ENCODE measurements at places on chromosomes 7 and 10. TPM values are rescaled to one million over a fixed set of nuclear protein-coding genes. Genes with fewer than 3 reads are reported as not detected.

OPALIN gene
- not detected for total RNA-seq

DNA sequence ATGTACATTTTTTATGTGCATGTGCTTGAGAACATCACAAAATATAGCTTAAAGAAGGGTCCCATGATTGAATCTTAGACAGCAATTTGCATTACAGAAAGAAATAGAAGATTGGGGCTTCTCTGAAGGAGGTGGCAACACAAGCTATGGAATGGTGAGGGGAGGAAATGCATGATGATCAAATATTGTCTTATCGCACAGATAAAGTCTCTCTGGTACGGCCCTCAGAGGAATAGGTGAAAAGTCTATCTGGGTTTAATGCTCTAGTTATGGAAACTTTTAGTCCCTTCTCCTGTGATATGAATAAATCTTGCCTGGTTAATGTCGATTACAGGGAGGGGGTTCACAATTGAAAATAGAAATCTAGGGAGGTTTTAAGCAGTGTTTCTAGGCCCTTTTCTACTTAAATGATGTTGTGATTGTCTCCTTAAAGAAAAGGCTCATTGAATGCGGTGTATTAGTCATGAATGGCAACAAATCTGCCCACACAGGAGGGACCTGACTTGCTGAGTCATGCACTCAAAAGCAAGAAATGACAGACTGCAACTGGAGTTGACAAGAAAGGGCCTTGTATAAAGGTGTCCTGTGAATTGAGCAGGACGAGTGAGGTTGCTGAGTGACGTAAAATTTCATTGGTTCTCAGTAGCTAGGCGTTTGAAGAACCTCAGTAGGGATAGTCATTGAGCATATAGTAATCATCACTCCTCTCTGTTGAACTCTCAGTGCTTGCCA lies 133.4 kb upstream of the CSTF2T start:
- no peak for DNase-seq

- DNase-seq = no peak
Measured at GRCh38 chr10:104300736-104301292, 31.8 kb downstream of the GSTO2 start.

- no peak for DNase-seq
Measured at GRCh38 chr10:130787243-130787642, 524.3 kb downstream of the TCERG1L start.

AGMO gene
- total RNA-seq = not detected

DNA sequence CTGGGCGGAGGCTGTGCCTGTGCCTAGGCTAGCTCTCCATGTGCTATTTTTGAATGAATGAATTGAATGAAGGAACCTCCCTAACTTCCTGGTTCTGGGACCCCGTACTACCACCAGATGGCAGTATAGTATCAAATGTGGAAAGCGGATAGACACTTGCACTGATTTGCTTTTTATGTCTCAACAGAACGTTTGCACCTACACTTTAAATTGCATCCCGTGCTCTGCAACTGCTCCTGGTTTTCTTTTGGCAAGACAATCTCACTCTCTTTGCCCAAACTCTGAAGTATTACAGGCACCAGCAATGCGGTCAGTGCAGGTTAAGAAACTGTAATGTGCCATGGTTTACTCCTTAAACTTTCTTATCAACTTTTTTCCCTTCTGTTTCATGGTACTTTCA lies 6.5 kb downstream of the FZD8 start:
- no peak for DNase-seq

DNA sequence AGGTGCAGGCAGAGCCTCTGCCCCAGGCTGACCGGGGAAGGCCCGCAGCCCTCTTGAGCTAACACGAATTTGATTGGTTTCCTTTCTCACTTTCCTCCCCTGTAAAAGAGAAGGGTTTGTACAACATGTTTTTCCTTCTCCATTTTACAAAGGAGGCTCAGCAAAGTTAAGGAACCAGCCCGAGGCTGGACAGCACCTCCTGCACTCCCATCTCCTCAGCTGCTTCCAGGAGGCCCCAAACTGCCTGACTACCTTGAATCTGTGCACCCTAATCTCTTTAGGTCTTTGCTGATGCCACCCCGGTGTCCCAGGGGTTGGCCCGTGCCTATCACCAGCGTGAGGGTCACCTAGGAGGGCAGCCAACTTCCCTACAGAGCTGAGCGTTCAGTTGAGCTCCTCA lies 4.2 kb downstream of the ALKBH4 start:
- DNase-seq = no peak

ZFYVE27 gene
- total RNA-seq = 58.4 TPM

PLAU gene
- total RNA-seq = not detected

SNCG gene
- not detected for total RNA-seq

DNA sequence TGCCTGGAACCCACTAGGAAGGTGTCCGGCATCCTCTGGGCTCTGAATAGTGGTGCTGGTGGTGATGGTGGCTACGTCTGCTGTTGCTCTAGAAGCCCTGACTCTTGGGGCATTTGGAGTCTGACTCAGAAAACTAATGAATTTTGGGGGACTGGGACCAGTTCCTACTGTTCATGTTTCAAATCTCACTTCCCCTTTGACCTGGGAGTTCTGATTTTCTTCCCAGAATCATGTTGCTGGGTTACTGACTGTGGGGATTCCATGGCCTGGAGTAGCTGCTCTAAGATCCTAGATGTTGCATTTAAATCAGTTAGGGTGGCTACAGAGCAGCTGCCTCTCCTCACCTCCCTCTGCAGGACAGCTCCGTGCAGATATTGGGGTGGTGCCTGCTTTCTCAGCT lies 3.2 kb downstream of the TSPAN33 start:
- peak; percentile 30 for DNase-seq

DNA sequence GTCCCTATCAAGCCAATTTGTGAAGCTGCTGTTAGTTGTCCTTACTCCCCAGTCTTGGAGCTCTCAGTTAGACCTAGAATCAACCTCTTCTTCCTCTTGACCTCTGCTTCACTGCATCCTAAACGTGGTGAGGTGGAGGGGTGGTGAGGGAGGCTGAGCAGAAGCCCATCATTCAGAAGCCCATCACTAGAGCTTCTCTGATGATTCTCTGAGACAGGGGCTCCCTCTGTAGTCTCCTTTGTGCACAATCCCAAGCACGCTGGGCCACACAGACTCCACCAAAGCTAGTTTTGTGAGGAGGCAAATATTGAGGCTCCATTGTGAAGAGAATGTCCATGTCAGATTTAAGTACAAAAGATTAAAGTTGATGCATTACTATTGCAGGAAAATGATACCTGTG lies 163.8 kb upstream of the PRSS1 start:
- DNase-seq = no peak

DOCK4 gene
- total RNA-seq = 0.31 TPM

DNA sequence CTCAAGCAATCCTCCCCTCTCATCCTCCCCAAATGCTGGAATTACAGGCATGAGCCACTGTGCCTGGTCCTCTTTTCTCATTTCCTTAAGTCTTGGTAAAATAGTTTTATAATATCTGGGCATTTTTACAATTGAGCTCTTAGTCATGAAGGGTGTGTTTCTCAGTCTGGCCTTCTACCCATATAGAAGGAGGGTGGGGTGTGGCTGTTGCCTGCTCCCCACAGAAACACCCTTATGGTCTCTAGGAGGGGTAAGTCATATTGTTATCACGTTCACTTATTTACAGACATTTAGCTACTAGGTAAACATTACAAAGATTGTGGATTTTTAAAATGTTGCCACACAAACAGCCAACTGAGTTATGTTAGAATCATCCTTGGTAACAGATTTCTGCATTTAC lies 6.7 kb upstream of the OTUD1 start:
- no peak for DNase-seq

CYP2W1 gene
- total RNA-seq = not detected

DNA sequence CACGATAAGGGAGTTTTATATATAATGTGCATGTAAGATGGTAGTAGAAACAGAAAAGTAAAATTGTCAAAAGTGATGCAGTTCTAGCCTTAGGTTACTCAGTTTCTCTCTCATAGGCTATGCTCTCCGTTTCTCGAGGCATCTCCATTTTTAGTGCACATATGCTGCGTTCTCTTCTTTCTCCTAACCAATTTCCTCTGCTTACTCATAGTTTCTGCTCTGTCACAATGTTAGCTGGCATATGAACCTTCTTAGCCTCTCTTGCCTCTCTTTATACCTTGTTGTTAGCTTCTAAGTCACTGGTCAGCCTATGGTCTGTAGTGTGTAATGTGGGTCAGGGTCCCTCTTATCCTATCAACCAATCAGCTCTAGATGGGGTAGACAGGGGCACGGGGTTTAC lies 280.6 kb upstream of the ETV1 start:
- DNase-seq = no peak

DNA sequence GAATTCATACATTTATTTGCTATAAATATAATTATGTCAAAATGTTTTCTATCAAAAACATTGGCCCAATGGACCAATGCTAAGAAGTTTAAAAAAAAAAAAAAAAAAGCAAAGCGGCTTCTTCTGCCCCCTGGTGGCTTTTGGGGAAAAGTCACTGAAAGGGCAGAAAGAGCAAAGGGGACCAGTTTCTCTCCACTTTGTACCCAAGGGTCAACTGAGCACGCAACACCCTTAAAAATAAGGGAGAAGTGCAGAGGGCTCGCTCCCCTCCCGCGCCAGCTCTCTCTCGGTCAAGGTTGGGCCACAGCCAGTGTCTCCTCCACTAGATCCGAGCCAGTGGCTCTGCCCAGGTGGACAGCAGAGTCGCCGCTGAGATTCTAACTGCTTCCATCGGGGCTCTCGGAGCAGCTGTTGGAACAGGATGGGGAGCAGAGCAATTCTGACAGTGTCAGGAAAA lies 136.4 kb upstream of the FGFR2 start:
- no peak for DNase-seq

- DNase-seq = no peak
Measured at GRCh38 chr10:100705139-100705538, 40.2 kb upstream of the PAX2 start.

- no peak for DNase-seq
Measured at GRCh38 chr7:128349466-128349825, 5.7 kb upstream of the RBM28 start.

GRCh38 chr7:136709876-136710275 lies 158.6 kb upstream of the CHRM2 start:
- DNase-seq = no peak

ALOX5 gene
- 2.7 TPM for total RNA-seq

STOX1 gene
- total RNA-seq = 0.41 TPM

DNA sequence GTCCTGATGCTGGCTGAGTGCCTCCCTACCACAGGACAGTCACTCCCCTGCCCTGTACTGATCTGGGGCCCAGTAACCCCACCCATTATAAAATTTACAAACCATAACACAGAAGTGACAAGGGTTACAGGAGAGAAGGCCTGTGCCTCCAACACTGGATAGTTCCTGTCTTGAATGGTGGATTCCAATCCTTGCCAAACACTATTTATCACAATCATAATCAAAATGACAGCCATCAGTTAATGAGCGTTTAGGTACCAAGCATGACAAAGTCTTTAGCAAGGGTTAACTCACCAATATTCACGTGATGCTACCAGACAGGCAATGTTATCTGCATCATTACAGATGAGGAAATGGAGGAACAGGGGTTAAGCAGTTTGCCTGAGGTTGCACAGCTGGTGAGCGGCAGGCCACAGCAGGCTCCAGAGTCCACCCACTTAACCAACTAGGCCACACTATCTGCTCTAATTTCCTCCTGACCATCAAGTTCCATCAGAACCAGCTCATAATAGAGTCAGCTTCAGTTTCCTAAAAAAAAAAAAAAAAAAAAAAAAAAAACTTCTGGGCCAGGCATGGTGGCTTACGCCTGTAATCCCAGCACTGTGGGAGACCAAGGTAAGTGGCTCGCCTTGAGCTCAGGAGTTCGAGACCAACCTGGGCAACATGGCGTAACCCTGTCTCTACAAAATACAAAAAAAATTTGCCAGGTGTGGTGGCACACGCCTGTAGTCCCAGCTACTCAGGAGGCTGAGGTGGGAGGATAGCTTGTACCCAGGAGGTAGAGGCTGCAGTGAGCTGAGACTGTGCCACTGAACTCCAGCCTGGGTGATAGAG lies 14.2 kb downstream of the PDLIM1 start:
- DNase-seq = no peak

GIMAP8 gene
- total RNA-seq = 3.8 TPM

GRCh38 chr7:2873686-2874551 lies 29.8 kb upstream of the GNA12 start:
- no peak for DNase-seq

RGR gene
- not detected for total RNA-seq

GRCh38 chr7:118517275-118517674 lies 292.8 kb downstream of the ANKRD7 start:
- DNase-seq = no peak

DNA sequence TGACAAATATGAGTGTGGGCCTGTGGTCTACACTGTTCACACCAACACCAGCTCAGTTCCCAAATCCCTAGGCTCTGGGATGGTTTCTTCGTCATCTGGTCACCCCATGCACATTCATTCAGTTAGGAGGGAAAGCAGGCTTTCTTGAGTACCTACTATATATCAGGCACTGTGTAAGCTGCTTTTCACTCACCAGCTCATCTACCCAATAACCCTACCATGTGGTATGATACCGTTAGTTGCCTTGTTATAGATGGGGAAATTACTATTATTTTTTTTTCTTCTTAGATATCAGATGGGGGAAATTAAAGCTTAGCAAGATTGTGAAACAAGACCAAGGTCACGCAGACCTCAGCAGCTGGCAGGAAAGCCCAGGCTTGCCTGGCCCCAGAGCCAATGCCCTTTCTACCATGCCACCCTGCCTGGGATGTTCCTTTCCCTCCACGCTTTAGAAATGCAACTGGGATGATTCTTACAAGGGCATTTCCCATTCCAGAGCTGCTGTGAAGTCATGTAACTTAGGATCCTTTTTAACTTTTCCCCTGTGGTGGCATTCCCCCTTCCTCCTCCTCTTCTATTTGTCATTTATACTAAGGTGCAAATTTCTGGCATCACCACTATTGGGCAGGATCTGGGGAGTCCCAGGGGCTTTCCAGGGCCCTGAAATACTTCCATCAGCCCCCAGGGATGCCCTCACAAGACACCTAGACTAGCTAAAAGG lies 93.1 kb upstream of the EFCAB10 start:
- DNase-seq = peak; percentile 65

ZNF746 gene
- total RNA-seq = 30.3 TPM

DNA sequence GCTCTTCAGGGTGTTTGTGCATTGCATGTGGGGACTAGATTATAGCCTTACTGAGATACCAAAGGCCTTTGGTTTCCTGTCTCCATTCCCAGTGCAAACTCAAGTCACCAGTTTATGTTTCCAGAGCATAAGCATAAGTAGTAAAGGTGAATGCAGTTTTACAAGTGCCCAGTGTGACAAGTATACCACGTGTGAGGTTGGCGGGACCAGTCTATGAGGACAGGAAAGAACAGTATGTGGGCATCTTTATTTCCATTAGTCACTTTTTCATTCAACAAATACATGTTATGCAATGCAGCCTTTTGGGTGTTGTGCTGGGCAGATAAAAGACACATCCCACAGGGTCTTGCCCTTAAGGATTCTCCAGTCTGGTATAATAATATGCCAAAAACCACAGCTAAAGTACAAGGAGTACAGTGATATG lies 146.5 kb downstream of the ARID5B start:
- DNase-seq = peak; percentile 45
